ENCODE measurements at places on chromosomes 1 and 21.

- H3K36me3 ChIP-seq: peaks cover 24% of the 10 kb centered on the region
- H3K27ac ChIP-seq: peak overlapping the region; percentile 92
- H3K27me3 ChIP-seq: no peaks in the 10 kb centered on the region
Measured at GRCh38 chr1:37691497-37692077, 729 bp upstream of the CDCA8 start.

- peaks cover 8% of the 10 kb centered on the region for H3K27me3 ChIP-seq
- no peak for DNase-seq
- no peaks in the 10 kb centered on the region for H3K36me3 ChIP-seq
Measured at GRCh38 chr1:36824390-36824861, 209.9 kb downstream of the GRIK3 start.

GRCh38 chr1:229886636-229887035 lies 180.4 kb upstream of the GALNT2 start:
- no peak for DNase-seq
- no peaks in the 10 kb centered on the region for H3K4me1 ChIP-seq
- H3K27me3 ChIP-seq: peaks cover 6% of the 10 kb centered on the region
- H3K36me3 ChIP-seq: no peaks in the 10 kb centered on the region
- H3K4me3 ChIP-seq: no peak overlapping the region

DNA sequence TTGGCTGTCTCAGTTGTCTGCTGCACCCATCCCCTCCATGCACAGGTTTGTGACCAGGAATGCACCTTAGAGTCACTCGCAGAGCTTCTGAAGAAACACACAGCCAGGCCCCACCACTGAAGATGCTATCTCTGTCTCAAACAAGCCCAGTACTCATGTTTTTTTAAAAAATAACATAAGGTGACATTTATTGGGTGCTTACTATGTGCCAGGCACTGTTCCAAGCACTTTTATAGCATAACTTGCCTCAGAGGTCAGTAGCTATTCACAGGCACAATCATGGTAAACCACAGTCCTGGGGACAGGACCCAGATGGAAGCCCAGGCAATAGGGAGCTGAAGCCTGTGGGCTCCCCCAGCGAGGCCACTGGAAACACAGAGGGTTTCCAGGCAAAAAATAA lies 8.8 kb upstream of the ATP13A2 start:
- no peak for DNase-seq
- peaks cover 13% of the 10 kb centered on the region for H3K4me1 ChIP-seq
- peaks cover 22% of the 10 kb centered on the region for H3K36me3 ChIP-seq

- H3K4me1 ChIP-seq: peaks cover 5% of the 10 kb centered on the region
- H3K27me3 ChIP-seq: no peaks in the 10 kb centered on the region
- no peak for DNase-seq
- H3K4me3 ChIP-seq: no peak overlapping the region
Measured at GRCh38 chr1:10280439-10281350, 70.3 kb downstream of the KIF1B start.

GRCh38 chr1:210684466-210685294 lies 356.0 kb downstream of the HHAT start:
- H3K36me3 ChIP-seq: no peaks in the 10 kb centered on the region
- DNase-seq: no peak
- H3K4me3 ChIP-seq: no peak overlapping the region

GRCh38 chr21:31298618-31299269 lies 45.3 kb downstream of the TIAM1 start:
- H3K27me3 ChIP-seq: no peaks in the 10 kb centered on the region
- no peak overlapping the region for H3K4me3 ChIP-seq
- no peak overlapping the region for H3K27ac ChIP-seq
- H3K4me1 ChIP-seq: peaks cover 5% of the 10 kb centered on the region
- DNase-seq: no peak

DNA sequence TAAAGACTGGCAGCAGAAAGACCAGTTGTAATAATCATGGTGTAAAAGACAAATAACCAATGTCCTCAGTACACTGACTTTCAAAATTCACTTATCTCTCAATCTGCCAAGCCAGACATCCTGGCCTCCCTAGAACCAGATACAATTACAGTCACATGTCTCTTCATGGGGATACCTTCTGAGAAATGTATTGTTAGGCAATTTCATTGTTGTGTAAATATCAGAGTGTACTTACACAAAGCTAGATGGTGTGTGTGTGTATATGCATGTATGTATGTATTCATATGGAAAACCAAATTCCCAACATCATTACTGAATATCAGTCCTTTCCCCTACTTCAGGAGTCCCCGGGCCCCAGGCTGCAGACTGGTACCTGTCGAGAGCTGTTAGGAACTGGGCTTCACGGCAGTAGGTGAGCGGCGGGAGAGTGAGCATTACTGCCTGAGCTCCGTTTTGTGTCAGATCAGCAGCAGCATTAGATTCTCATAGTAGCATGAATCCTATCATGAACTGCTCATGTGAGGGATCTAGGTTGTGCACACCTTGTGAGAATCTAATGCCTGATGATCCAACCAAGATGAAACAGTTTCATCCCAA lies 65.3 kb upstream of the ZNF326 start:
- peaks cover 38% of the 10 kb centered on the region for H3K36me3 ChIP-seq
- no peak overlapping the region for H3K4me3 ChIP-seq
- DNase-seq: no peak
- H3K27me3 ChIP-seq: no peaks in the 10 kb centered on the region
- peaks cover 6% of the 10 kb centered on the region for H3K4me1 ChIP-seq

DNA sequence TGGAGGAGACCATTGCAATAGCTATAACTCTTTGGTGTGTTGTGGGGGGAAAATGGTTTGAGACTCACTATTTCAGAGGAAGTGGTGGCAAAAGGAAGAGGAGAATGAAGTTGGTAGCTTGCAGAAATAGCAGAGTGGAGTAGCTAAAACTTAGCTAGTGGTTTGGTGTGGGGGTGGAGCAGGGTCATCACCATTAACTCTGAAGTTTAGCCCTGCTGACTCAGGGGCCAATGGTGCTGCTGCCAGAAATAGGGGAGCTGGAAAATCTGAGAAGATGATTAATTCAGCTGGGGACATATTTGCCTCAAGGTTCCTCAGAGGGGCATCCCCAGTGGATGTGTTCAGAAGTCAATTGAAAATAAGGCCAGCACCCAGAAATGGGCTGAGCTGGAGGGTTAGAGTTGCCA lies 65.4 kb downstream of the RUNX1 start:
- peaks cover 55% of the 10 kb centered on the region for H3K4me1 ChIP-seq

DNA sequence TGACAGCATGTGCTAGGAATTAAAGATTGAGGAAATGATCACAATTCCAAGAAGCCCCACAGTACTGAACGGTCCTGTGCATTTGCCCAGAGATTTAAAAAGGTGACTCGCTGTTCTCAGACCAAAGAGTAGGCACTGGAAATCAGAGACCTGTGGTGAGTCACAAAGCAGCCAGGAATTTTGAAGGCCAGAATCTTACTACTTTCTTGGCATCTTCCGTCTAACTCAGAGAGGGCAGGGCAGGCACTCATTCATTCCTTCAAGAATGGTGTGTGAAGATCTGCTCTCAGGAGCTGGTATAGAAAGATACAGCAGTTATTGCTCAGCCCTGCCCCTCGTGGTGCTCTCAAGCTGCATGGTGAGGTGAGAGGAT lies 57.9 kb downstream of the BRINP2 start:
- no peaks in the 10 kb centered on the region for H3K36me3 ChIP-seq
- H3K4me1 ChIP-seq: no peaks in the 10 kb centered on the region
- no peak for DNase-seq
- H3K27ac ChIP-seq: no peak overlapping the region

- peak overlapping the region; percentile 13 for H3K27ac ChIP-seq
- DNase-seq: no peak
- H3K4me1 ChIP-seq: peaks cover 2% of the 10 kb centered on the region
- peaks cover 11% of the 10 kb centered on the region for H3K36me3 ChIP-seq
- no peaks in the 10 kb centered on the region for H3K27me3 ChIP-seq
Measured at GRCh38 chr1:19337289-19337688, 25.2 kb downstream of the SLC66A1 start.

GRCh38 chr1:18010945-18011344 lies 96.7 kb upstream of the IGSF21 start:
- no peak overlapping the region for H3K4me3 ChIP-seq
- peaks cover 7% of the 10 kb centered on the region for H3K27me3 ChIP-seq
- no peaks in the 10 kb centered on the region for H3K4me1 ChIP-seq
- no peak overlapping the region for H3K27ac ChIP-seq
- no peaks in the 10 kb centered on the region for H3K36me3 ChIP-seq

DNA sequence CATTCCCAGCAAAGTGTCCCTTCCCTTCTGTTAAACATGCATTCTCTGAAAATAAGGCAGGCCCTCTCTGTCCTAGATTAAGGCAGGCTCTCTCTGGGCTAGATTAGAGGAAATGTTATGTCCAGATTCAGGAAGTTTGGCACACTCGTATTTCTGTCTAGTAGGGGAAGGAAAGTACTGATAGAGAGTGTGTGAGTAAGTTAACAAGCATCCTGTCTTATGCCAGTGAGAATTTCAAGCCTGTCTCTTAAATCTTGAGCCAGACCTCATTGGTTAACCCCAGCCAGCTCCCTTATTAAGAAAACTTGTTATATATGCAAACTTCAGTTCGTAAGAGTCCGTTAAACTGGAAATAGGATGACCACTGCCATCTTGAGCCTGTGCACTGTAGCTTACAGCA lies 31.6 kb downstream of the IGSF5 start:
- no peak overlapping the region for H3K4me3 ChIP-seq
- no peaks in the 10 kb centered on the region for H3K36me3 ChIP-seq
- H3K4me1 ChIP-seq: no peaks in the 10 kb centered on the region
- H3K27ac ChIP-seq: no peak overlapping the region
- no peak for DNase-seq
- no peaks in the 10 kb centered on the region for H3K27me3 ChIP-seq

DNA sequence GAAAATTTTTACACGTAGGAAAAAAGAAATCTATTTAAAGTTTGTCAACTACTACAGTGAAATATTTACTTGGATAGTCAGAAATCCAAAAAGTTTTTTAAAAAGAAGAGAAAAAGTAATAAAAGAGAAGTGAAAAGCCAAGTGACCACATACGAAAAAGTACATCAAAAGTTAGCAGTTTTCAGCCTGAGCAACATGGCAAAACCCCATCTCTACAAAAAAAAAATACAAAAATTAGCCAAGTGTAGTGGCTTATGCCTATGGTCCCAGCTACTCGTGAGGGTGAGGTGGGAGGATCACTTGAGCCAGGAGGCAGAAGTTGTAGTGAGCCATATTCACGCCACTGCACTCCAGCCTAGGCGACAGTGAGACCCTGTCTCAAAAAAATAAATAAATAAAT lies 5.2 kb upstream of the MR1 start:
- H3K36me3 ChIP-seq: peaks cover 4% of the 10 kb centered on the region
- DNase-seq: no peak
- peaks cover 25% of the 10 kb centered on the region for H3K27me3 ChIP-seq
- no peak overlapping the region for H3K4me3 ChIP-seq

DNA sequence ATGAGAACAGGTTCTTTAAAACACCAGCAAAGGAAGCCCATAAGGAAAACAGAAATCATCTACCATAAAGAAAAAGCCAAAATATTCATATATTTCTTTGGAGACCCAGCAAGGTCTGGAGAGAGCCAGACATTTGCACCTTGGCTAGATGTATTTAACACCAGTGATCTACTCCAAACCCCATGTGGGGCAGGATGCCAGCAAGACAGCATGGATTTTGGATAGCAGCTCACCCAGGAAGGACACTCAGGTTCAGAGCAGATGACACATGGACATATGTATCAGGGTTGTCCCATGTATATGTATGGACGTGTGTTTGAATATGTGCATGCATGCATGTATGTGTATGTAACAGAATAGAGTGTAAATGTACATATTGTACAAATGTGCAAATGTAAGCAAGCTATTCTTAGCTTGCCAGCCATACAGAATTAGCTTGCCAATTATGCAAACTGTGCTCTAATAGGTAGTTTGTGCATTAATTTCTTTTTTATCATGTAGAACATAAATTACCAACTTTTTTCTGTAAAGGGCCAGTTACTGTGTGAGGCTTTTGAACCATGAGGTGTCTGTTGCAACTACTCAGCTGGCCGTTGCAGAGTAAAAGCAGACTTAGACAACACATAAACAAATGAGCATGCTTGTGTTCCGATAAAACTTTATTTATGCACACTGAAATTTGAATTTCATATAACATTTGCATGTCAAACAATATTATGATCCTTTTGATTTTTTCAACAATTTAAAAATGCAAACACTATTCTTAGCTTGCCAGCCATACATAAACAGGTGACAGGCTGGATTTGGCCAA lies 73.5 kb upstream of the KAZN start:
- peaks cover 7% of the 10 kb centered on the region for H3K27me3 ChIP-seq
- H3K4me1 ChIP-seq: peaks cover 2% of the 10 kb centered on the region
- no peak overlapping the region for H3K27ac ChIP-seq

DNA sequence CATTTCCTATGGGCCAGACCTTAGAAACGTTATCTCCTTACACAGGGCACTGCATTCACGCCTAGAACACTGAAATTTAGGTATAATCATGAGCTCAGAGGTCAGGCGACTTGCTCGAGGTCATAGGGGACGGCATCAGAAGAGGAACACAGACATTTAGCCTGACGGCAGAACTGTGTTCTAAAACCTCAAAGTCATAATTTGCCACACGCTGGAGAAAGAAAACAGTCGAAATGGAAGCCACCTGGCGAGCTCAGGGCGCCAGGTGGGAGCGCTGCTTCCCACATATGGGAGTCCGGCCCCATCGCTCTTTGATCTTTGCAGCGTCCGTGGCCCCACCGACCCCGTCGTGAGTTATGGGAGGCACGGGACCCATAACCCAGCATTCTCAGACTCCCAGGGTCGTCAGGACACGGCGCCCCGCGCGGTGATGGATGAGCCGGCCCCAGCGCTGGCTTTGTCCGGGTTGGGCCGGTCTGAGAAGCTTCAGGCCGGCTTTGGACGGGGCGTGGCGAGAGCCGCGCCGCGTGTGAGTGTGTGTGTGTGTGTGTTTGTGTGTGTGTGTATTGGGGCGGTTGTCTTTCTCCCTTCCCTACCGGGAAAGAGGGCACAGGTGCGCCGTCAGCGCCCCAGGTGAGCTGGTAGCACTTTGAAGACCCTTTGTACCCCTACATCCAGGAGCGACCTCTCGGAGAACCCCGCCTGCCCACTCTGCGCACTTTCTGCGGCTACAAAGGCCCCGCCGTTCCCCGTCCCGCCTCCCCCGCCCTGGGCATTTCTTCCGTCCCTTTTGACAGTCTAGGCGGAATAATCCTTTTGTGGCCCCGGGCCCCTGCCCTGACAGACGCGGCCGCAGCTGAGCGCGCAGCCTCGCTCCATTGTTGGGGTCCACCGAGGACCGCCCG lies 861 bp upstream of the DRAXIN start:
- no peak for DNase-seq
- peaks cover 32% of the 10 kb centered on the region for H3K4me1 ChIP-seq
- H3K4me3 ChIP-seq: peak overlapping the region; percentile 67

- H3K4me1 ChIP-seq: peaks cover 6% of the 10 kb centered on the region
- H3K27me3 ChIP-seq: no peaks in the 10 kb centered on the region
- peaks cover 21% of the 10 kb centered on the region for H3K36me3 ChIP-seq
- no peak overlapping the region for H3K27ac ChIP-seq
Measured at GRCh38 chr1:224196813-224197600, 14.0 kb downstream of the DEGS1 start.

DNA sequence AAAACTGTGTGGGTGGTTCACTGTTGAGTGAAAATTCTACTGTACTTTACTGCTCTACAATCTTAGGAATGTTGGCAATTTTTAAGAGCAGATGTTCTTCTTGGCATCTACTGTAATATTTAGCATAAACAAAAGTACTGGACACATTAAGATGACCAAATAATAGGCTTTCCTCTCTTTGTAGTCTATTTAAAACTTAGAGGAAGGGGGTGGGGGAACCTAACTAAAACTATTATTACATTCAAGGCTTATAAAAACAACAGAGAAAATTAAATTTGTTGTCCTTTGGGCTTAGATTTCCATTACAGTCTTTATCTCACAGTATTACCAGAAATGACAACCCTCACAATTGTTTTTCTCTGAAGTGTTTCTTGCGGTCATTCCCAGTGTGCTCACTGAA lies 181.2 kb downstream of the PLPPR4 start:
- H3K4me3 ChIP-seq: no peak overlapping the region
- H3K27ac ChIP-seq: no peak overlapping the region
- no peaks in the 10 kb centered on the region for H3K36me3 ChIP-seq
- H3K4me1 ChIP-seq: peaks cover 14% of the 10 kb centered on the region
- DNase-seq: no peak
